ENCODE measurements at places on chromosomes 3 and 15.

DNA sequence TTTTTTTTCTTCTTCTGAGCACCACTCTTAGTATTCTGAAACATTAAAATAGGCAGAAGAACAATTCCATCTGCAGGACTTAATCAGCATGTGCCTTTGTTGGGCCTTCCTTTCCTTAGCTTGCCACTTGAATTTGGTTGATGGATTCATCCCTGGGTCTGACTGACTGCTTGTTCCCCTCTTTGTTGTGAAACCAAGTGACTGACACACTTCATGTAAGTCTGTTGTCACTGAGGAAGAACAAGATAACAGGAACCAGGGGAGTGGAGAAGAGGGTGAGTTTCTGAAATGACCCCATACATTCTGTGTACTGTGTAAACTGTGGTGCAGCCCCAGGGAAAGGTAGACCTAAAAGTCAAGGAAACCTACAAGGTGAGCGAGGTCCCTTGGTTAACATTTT is 188.7 kb upstream of the TBC1D5 start:
- DNase-seq: no peak

- no peak for DNase-seq
Measured at GRCh38 chr15:59069430-59069829, 35.5 kb upstream of the CCNB2 start.

- DNase-seq: no peak
Measured at GRCh38 chr15:84780492-84780891, 32.1 kb downstream of the ZNF592 start.

- DNase-seq: no peak
Measured at GRCh38 chr15:78842519-78842918, 30.2 kb upstream of the MORF4L1 start.

- peak; percentile 98 for DNase-seq
Measured at GRCh38 chr15:25830844-25831451, 32.2 kb downstream of the ATP10A start.

DNA sequence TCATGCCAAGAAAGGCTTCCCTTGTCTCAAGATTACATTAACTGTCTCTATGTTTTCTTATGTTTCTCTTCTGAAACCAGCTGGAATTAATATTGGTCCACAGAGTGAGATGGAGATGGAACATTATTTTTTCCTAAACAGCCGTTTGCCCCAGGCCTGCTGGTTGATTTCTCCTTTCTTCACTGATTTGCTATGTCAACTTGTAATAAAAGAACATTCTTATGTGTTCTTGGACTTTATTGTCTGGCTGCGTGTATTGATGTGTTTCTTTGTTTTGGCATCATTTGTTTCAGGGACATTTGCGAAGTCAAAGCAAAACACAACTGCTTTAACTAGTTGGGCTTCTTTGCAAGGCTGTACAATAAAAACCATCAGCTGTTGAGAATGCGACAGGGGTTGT is 168.5 kb downstream of the FAM43A start:
- no peak for DNase-seq
